CD4-positive, alpha-beta T cell treated with Interleukin-21 for 1 hour (primary cell): ENCODE measurements at places on chromosomes 4 and X.

- no peak for DNase-seq
These were observed 25.3 kb upstream of the LEF1 start for GRCh38 chr4:108193886-108194672.

GRCh38 chr4:37740546-37740945 is 54.4 kb upstream of the RELL1 start:
- no peak for DNase-seq

DNA sequence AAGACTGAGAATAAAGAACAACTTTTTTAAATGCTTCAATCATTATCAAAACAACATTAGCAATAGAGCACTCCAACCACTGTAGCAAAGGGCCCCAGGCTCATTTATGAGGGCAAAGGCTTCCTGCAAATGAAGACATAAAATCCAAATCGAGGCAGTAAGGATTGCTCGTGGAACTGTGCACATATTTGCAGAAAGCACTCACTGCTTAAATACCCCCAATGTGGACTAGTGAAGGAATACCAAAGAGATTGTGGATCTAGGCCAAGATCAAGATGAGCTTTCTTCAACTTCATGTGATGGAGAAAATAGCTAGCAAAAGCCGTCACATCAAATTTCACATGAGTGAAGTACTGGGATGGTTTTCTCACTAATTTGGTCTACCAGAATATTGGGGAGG is 35.2 kb downstream of the GPC3 start:
- no peak for DNase-seq

DNA sequence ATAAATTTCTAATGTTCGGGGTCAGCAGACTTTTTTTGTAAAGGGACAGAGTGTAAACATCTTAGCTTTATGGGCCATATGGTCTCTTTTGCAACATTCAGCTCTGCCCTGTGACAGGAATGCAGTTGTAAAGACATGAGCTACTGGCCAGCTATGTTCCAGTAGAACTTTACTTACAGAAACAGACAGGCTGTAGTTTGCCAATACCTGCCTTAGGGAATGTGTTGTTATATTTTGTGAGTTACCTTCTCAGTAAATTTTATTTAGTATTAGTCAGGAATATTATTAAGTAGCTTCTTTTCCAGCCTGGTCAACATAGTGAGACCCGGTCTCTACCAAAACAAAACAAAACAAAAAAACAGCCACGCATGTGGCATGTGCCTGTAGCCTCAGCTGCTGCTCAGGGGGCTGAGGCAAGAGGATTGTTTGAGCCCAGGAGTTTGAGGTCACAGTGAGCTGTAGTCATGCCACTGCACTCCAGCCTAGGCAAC is 48.7 kb downstream of the HTT start:
- DNase-seq, result no peak

- DNase-seq, result no peak
These were observed 10.9 kb downstream of the PF4 start for GRCh38 chr4:73970945-73971344.

DNA sequence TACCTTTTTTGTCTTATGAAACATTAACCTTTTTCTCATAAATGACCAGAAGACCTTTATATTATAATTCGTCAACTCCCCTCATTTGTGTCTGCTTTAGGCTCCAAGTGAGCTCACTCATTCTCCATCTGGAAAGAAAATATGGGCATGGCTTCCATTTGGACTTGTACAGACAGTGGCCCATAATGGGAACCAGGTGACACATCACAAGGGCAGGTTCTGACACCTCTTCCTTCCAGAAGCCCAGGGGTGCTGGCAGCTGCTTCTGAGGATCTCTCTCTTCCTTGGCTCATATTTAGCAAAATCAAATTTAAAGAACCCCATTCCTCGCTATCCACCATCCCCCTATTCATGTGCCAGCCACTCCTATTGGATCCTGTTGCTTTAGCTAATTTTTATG is 69.6 kb downstream of the CD38 start:
- no peak for DNase-seq

DNA sequence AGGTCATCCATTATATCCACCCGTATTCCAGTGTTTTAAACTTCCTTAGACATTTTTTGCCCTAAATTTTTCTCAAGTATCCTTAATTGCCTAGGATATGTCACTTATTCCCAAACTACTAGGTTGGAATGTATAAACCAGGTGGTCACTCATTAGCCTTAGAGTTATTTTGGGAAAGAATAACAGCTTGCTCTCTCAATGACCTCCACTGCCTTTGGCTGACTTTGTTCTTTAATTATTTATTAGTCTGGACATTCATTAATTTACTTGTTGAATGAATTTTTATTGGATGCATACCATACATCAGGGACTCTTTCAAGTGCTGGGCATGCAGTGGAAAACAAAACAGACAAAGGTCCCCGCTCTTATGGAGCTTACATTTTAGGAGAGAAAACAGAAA is 609.3 kb upstream of the IGFBP7 start:
- DNase-seq, result no peak

- DNase-seq, result no peak
These were observed 276.4 kb downstream of the IL15 start for GRCh38 chr4:141912831-141913230.

DNA sequence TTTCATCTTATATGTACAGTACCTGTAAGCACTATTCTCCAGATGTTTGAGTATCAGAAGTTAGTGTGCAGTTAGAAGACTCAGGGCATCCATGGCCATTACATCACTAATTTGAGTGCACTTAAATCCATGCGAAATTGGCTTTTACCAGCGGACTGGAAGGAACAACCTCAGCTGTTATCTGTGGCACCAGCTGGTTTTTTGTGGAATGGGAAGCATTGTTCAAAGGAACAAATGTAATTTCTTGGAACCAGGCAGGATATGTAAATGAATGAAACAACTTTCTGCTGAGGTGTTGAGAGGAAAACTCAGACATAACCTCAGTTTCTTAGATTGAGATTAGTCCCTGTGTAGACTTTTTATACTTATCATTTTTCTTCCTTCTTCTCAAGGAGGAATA is 60.2 kb downstream of the PDGFRA start:
- DNase-seq, result no peak

DNA sequence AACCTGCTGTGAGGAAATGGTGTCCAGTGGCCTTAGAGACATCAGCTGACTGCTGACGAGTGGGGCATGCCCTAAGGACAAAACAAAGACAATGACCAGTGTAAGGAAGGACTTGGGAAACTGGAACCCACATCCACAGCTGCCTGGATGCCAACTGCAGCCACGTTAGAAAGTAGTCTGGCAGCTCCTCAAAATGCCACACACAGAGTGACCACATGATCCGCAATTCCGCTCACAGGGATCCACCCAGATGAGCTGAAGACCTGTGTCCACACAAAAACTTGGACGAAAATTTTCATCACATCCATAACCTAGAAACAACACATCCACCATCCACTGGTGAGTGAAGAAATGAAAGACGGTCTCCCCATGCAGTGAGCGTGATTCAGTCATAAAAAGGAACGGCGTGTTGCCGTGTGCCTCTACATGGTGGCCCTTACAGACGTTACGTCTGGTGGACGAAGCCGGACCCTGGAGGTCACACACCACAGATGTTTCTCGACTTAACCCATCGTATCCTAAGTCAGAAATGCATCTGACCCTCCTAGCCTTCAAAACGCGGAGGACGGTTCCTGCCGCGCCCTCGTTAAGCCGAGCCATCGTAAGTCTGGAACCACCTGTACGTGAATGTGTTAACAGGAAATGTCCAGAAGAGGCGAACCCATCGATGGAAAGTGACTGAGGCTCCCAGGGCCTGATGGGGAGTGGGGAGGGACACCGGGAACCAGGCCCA is 40.6 kb upstream of the MXD4 start:
- DNase-seq, result no peak
